ENCODE measurements at places on chromosomes 5 and 9.

- DNase-seq = no peak
Observed at GRCh38 chr5:14405267-14405666, 176.3 kb upstream of the OTULINL start.

GRCh38 chr9:117325110-117325731 is 89.6 kb downstream of the ASTN2 start:
- no peak for DNase-seq

DNA sequence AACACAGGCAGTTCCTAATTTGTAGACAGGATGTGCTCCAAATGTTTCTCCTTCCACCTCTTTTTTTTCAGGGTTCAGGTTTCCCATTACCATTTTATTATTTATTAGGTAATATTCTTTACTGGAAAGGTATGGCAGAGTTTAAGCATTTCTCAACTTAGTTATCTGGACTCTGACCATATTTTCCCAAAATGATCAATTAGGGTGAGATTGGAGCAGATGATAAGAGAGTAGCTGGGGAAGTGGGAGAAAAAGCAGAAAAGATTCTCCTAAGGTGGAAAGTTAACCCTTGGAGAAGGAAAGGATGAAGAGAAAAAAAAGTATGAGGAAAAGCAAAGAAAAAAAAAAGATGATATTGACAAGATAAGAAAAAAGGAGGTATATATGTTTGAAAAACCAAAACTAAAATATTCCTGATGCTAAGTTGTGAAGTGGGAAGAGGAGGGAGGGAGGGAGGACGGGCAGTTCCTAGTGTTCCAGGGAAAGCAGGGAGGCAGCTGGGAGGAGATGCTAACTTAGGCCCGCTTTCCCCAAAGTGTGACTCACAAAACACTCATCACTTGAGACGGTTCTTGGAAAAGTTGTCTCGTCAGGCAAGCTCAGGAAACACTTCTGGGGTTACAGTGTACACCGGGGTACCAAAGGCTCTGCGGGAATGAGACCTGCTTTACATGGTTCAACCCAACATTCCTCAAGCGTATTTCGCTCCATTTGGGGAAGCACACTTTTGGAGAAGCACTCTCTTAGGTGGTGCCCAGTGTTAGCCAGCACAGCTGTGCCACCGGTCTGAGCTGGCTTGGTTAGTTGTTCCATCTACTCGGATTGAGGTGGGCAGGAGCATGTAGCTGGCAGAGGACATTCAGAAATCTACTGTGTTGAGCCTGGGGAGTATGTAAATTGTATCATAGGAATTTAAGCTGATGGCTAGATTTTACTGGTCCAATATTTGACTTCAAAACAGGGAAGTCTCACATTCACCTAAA is 35.1 kb downstream of the B4GALT1 start:
- peak; percentile 91 for DNase-seq

DNA sequence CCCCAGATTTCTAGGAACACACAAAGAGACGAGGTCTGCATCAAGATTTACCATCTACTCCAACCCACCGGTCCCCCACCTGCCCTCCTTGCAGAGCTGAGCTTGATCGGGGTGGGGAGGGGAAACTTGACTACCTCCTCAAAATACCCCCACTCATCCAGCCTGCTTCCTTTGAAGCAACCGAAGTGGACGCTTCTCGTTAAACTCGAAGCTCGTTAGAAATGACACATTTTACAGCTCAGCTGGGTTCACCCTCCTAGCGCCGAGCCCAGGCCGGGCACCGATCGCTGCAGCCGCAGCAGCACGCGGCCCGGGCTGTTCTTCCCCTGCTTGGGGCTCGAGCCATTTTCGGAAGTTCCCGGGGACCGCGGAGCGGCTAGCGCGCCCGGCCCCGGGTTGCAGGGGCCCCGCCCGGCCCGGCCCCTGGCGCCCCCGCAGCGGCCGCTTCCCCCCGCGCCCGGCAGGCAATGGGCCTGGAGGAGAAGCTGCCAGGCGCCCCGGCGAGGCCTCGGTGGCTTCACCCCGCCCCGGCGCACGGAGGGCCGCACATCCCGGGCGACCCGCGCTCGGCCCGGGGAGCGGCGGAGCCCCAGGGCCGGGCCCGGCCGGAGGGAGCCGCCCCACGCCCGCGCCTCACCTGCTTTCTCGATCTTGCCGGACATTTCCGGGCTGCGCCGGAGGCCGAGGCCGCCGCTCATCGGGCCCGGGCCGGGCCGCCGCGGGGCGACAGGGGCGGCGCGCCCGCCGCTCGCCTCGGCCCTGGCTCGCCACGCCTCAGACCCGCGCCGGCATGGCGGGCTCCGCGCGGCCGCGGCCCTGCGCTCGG is 530 bp downstream of the RAPGEF1 start:
- DNase-seq = no peak

DNA sequence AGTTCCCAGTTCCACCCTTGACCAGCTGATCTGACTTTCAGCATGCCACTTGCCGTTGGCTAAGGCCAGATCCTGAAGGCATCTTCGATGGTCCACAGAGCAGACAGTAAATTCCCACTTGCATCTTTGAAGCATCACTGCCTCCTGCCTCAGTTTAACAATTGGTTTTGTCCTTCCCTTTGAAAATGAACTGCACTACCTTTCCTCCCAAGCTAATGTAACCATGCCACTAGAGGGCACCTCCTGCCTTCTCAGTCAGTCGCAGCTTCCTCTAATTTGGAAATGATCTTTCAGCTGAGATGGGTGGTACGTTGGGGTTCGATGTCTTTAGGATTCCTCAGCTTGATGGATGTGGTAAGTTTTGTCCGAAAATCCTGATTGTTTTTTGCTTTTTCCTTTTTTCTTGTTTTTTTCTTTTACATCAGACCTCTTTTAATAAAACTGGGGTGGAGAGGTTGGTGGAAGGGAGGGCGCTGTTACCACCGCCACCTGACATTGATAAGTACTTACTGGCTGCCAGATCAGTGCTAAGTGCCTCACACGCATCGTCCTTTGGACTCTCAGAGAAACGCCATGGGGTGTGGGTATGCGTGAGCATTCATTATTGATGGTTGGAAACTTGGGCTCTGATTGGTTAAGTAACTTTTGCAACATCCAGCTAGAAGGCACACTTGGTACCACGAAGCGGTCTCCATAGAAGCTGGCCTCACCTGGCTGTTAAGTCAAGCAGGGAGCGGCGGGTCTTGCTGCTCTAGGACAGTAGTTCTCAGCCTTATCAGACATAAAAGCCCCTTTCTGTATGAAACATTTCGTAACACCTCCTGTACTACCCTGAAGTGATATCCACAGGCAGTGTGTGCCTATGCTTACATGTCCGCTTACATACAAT is 16.9 kb downstream of the PTTG1 start:
- peak; percentile 47 for DNase-seq

- DNase-seq = no peak
Observed at GRCh38 chr5:73179730-73180129, 6.7 kb downstream of the TMEM174 start.
